Colonic mucosa (tissue), 4 donors: ENCODE measurements at places on chromosomes 7 and 10. TPM values are rescaled to one million over a fixed set of nuclear protein-coding genes. Genes with fewer than 3 reads are reported as not detected.

PAPSS2 gene
- total RNA-seq = 310 TPM

VCL gene
- total RNA-seq = 179 TPM

METTL27 gene
- total RNA-seq = 7.4 TPM

SERPINE1 gene
- 1.4 TPM for total RNA-seq

- DNase-seq = no peak
Measured at GRCh38 chr10:92816091-92816531, 32.2 kb upstream of the EXOC6 start.

DNA sequence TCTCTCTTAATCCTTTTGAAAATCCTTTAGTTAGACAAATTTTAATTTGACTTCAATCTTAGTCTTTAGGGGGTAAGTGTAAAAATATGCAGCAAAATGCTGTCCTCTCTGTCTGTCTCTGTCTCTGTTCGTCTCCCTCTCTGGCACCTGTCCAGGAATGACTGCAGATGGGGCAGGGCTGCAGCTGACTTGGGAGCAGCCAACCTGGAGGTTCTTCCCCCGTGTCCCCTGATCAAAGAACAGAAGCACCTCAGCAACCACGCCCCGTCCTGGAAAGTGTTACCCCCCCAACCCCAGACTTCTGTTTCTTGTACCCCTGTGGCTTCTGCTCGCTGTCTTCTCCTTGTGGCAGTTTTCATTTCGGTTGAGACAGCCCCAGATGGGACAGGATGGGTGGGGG lies 141.6 kb upstream of the NPS start:
- DNase-seq = no peak

DNA sequence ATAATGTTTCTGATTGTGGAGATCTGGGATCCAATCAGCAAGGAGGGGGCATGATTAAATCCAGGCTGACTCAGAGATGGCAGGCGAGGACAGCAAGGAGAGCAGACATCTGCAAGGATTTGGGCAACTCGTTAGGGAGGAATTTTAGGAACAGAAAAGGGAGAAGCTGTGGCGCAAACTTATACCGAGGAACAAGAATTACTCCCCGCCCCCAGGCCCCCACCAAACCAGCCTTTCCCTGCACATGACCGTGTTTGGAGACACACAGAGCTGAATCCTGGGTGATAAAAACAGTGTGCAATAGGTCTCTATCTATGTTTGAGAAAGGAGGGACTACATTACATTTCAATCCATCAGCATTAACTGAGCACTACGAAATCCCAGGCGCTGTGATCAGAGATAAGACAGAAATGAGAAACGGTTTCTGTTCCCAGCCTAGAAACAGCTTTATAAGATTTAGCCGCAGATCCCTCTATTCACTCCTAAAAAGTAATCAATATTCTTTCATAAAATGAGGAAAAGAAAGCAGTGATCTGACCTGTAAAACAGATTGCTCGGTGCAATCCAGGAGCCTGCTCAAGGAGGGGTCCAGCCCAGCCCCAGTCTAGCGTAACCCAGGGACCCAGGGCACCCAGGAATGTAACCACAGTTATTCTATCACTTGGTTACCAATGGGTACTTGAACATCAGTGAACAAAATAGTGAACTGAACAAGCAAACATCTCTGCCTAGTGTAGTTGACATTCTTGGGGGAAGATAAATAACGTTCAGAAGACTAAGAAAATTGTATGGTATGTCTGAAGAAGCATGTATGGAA lies 37.2 kb upstream of the RAPGEF5 start:
- DNase-seq = no peak

GRCh38 chr10:129598413-129598812 lies 131.4 kb downstream of the MGMT start:
- no peak for DNase-seq

DNA sequence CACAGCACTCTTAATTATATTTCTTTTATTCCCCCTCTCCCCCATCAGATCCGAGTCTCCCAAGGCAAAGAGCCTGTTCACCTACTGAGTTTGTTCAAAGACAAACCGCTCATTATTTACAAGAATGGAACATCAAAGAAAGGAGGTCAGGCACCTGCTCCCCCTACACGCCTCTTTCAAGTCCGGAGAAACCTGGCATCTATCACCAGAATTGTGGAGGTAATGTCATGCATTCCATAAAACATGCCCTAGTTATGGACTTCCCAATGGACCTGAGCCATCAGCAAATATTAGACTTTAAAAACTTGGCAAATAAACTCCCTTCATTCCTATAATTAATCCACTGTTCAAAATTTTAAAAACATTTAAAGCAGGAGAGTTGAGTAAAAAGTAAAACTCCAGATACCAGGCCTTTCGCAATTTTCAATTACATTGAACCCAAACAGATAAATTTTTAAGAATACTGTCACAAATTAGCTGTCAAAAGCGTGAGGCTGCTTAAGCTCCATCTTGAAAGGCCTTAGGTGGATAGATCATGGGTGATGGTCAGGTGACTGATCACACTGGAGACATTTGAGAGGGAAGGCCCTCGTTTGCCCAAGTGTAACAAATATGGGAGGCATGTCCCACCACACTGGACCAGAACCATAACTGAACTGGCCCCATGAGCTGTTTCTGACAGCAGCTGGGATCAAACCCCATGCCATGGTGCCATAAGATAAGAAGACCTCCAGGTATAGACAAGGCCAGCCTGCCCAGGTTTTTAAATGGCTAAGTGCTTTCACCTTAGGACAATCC lies 46.9 kb upstream of the ARL4A start:
- no peak for DNase-seq

GRCh38 chr10:22341190-22341925 lies 3.9 kb upstream of the SPAG6 start:
- DNase-seq = no peak

GRCh38 chr10:58645416-58646146 lies 132.9 kb downstream of the BICC1 start:
- DNase-seq = no peak

- no peak for DNase-seq
Measured at GRCh38 chr7:22137026-22137425, 191.3 kb upstream of the CDCA7L start.

GRCh38 chr7:73885975-73886798 lies 25.2 kb downstream of the TMEM270 start:
- no peak for DNase-seq

DNA sequence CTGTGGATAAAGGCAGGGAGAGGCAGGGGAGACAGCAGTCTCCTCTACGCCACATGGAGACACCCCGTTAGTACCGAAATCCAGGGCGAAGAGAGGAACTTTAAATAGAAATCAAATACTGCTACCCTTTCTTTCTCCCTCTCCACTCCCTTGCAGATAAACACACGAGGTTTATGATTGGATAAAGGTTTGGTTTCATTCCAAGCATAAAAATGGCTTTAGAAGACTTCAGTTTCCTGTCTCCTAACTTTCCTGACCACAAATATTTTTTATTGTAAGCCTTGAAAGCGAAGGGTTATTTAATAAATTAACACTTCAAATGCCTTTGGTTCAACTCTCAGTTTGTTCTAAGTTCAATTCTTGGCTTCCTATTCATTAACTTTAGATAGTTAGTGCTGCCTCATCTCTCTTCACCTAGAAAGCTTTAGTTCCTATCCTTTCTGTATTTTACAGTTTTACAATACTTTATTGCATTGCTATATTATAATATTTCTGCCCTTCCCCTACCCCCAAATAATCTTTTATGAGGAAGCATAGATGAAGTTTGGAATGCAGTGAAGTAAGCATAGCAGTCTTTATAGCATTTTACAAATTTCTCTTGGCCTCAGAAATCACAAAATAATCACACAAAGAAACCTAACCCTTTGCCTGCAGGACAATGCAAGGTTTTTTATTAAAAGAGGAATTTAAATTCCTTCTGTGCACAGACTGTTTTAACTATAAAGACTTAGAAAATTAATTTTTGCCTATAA lies 31.5 kb upstream of the ARID5B start:
- DNase-seq = no peak

DNA sequence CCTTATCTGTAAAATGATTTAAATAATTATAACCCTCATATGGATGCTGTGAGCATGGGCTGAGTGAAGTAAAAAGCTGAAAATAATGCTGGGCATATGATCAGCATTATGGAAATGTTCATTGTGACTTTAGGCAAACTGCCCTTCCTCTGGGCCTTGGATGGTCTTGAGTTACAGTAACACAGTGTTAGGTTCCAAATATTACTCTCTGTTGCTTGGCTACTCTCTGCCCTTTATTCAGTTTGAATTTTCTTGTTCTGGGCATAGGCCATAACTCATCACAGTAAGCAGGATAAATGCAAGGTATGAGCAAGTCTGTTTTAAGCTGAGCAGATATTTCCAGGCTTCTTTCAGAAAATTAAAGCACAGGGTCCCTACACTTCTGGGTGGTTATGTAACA lies 868.0 kb downstream of the KCNMA1 start:
- DNase-seq = no peak

- peak; percentile 83 for DNase-seq
Measured at GRCh38 chr10:88880282-88881076, 434 bp downstream of the STAMBPL1 start.

GRCh38 chr7:24722386-24723177 lies 34.7 kb downstream of the GSDME start:
- DNase-seq = no peak

GRCh38 chr10:104268405-104268712 lies 625 bp upstream of the GSTO2 start:
- no peak for DNase-seq

- peak; percentile 38 for DNase-seq
Measured at GRCh38 chr10:3068968-3069737, 1.8 kb downstream of the PFKP start.

DNA sequence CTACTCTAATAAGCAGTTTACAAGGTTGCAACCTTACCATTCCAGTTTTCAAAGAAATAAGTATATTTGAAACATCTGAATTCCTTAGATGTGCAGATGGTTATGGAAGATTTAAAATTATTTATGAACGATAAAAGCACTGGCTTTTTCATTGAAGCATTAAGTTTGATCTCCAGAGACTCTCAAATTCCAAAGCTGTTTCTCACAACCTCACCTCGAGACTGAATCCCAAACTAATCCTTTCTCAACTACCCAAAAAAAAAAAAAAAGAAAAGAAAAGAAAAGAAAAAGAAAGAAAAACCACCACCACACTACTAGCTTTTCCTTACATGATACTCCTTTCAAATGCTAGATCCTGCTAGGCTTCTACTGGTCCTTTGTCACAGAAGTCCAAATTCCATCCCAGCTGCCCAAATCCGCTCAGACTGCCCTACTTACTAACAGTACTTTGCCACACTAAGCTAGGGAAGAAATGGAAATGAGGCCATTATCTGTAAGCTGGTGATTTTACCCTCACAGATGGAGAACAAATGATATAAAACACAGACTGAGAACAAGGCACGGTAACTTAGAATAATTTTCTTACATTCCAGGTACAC lies 100.6 kb upstream of the CDK1 start:
- no peak for DNase-seq

GRCh38 chr7:6332386-6332785 lies 60.0 kb upstream of the CYTH3 start:
- no peak for DNase-seq

- DNase-seq = no peak
Measured at GRCh38 chr10:15118615-15119014, 21.5 kb downstream of the RPP38 start.

DNA sequence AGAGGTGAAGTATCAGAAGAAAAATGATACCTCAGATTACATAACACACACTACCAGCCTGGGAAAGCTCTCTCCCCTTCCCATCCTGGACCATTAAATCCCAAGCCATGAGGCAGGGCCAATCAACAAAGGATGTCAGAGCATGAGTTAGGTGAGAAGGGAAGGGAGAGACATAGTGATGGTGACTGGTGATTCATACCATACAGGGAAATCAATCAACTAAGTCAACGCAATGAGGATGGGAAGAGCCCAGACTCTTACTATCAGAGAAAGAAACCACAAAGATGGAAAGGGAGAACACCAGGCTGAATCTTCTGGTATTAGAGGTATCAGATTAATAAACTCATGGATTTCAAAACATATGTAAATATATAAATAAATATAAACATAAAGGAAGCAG lies 185.4 kb downstream of the KMT2E start:
- no peak for DNase-seq

DNA sequence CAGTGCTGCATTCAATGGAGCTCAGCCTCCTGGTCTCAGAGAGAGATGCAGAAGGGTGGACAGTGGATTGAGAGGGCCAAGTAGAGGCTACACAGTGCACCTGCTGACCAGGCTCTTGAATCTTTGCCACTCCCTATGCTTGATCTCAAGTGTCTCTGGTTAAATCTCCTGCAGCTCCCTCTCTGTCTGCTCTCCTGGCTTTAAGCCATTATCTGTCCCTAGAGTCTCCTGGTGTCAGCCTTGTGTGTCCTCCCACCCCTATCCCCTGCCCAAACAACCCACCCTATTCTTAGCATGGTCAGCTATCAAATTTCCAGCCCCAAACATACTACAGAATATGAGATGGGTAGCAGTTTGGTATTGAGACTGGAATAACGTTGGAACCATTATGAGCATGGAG lies 479.3 kb upstream of the CELF2 start:
- DNase-seq = no peak

- no peak for DNase-seq
Measured at GRCh38 chr10:35641676-35642034, 441 bp downstream of the FZD8 start.

GRCh38 chr10:130177250-130177649 lies 41.1 kb downstream of the GLRX3 start:
- no peak for DNase-seq

DNA sequence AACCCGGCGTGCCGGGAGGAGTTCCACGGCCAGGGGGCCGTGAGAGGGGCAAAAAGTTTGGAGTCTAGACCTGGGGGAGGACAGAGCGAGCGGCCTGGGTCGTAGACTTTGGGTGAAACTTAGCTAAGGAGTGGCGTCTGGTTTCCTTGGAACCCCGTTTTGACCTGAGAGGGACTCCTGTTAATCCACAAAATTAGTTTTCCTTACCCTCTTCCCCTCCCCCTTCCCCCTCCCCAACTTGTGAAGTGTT lies 574 bp downstream of the MARCHF5 start:
- DNase-seq = no peak

- DNase-seq = no peak
Measured at GRCh38 chr7:92824450-92824849, 11.9 kb downstream of the CDK6 start.
